ENCODE measurements at places on chromosomes 5 and 9. TPM values are rescaled to one million over a fixed set of nuclear protein-coding genes. Genes with fewer than 3 reads are reported as not detected.

- no peak for DNase-seq
Measured at GRCh38 chr9:106314476-106314875, 548.5 kb upstream of the ZNF462 start.

GRCh38 chr5:97544240-97544639 lies 361.2 kb upstream of the RIOK2 start:
- no peak for DNase-seq

- DNase-seq: peak; percentile 39
Measured at GRCh38 chr5:172168311-172168710, 19.7 kb downstream of the STK10 start.

- DNase-seq: peak; percentile 30
Measured at GRCh38 chr5:57717555-57717954, 234.9 kb upstream of the ACTBL2 start.

GRCh38 chr5:176996780-176997179 lies 9.8 kb downstream of the UIMC1 start:
- no peak for DNase-seq

GRCh38 chr9:108967916-108968315 lies 33.7 kb downstream of the ABITRAM start:
- no peak for DNase-seq

GRCh38 chr5:82285206-82285605 lies 7.1 kb upstream of the RPS23 start:
- DNase-seq: no peak

- DNase-seq: no peak
Measured at GRCh38 chr5:97131139-97131710, 11.2 kb downstream of the LIX1 start.

DNA sequence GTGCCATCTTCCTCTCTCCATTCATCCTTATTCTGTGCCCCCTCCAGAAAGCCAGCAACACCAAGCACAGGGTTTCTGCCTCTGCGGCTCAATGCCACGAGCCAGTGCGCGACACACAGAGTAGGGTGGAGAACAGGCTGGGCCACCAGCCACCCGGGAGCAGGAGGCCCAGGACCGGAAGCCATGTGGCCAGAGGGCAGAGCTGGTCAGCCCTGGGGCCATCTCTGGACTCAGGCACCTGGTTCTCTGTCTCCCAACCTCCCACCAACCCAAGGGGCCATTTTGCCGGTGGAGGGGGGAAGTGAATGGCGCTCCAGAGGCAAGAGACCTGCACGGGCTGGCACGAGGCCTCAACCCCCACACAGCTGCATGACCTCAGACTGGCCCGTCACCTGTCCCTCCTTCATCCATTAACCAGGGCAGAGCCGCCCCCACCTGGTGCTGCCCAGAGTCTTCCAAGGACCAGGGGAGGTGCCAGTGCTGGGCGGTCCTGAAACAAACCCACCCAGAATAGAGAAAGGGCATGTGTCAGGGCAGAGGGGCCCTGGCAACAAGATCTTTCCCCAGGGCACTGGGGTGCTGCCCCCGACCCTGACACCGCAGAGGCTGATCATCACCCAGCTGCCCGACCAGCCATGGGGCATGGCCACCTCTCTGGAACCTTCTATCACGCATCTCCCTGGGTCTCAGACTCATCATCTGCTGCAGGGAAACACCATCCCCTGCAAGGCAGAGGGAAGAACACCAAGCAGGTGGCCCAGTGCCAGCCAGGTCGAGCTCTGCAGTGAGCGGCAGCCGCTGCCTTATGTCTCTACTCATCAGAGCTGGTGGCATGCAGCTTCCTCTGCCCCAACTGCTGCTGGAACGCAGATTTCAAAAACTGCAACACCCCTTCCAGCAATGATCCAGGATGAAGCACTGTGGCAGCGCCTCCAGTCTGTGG lies 11.9 kb downstream of the VAV2 start:
- peak; percentile 96 for DNase-seq

GRCh38 chr9:129556491-129557191 lies 64.3 kb downstream of the C9orf50 start:
- DNase-seq: no peak

DNA sequence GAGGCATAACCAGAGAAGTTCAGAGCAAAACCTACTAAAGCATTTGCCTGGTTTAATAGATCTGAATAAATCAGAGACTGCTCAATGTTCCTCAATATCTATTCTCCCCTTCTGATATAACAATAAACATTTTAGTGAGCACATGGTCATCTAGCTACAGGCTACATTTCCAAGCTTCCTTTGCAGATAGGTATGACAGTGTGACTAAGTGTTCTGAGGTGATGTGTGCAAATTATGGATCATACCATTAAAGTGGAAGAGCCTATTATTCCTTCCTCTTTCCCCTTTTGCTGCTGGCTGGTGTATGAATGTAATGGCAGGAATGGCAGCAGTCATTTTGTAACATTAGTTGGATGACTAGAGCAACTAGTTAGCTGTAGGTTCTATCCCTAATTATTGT lies 285.8 kb upstream of the RASA1 start:
- DNase-seq: no peak

DNA sequence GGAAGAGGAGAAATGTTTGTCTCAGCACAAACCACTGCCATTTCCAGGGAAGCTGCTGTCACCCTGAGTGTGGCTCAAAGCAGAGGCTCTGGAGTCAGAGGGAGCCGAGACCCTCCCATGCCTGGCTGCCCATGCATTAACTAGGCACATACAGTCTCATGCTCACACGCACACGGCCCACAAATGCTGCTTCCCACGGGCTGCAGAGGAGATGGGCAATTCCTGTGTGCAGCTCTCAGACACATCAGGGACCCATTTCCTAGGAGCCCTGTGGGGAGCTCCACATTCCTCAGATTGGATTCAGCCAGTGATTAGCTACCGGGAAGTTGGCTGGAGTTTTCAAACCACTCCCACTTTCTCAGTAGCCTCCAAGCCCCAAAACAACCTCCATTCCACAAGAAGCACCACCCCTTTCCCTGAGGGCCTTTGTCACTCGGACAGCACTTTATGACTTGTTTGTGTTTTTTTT lies 9.1 kb upstream of the PTGES start:
- peak; percentile 43 for DNase-seq

- DNase-seq: no peak
Measured at GRCh38 chr5:17412760-17413671, 85.0 kb upstream of the TAF11L2 start.

- no peak for DNase-seq
Measured at GRCh38 chr9:113290052-113290607, 13.0 kb downstream of the RNF183 start.

DNA sequence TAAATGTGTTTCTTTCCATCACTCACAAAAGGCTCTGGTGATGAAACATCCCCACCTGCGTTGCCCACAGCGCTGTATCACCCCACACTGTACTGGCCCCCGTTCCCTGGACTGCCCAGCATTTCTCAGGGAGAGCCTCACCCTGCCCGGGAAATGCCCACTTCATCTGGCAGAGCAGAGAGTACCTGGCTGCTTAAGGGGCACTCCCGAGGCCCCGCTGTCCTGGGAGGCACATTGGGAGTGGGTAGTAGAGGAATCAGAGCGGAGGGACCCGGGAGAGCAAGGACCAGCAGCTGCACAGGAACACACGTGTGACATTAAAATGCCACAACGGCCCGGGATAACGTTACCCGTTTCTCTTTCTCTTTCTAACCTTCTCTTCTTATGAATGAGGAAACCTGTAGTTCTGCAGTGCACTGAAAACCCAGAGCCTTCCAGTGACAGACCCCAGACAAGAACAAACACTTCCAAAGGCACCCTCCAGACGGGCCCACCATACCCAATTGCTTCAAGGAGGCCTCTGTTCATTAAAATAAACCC lies 110.0 kb downstream of the ROR2 start:
- no peak for DNase-seq

DNA sequence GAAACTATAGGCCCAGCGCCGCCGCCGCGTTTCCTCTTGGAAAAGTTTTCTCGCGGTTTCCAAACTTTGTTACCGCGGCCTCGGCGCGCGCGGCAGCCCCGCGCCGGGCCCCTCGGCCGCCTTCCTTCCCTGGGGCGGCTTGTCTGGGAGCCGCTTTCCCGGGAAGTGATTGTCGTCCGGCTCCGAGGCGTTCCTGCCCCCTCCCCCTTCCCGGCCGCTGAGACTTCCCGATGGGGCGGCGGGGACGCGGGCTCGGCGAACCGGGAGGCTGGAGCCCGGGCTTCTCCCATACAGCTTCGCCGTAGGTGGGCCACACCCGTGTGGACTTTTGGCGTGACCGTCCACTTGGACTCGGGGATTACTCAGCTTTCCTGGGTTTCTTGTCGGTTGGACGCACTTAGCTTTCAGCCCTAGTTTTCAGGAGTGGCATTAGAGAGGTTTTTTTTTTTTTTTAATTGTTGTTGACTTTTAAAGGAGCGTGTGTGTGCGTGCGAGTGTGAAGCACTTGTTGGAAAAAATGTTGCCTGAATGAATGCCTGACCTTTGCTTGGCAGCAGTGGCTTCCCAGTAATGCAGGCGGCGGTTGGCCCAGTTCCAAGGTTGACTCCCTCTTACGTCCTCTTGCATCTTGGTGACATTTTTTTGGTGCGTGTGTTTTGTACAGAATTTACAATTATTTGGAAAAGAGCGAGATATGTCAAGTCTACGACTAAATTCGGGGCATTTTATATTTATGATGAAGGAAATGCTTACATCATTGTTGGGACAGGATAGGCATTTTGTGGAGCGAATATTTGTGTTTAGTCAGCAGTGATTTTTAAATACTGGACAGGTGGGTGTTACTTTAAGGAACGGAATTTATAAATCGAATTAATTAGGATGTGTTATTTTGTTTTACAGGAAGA lies 821 bp downstream of the CTNNA1 start:
- peak; percentile 85 for DNase-seq

- no peak for DNase-seq
Measured at GRCh38 chr9:107721705-107722245, 232.2 kb upstream of the KLF4 start.

DNA sequence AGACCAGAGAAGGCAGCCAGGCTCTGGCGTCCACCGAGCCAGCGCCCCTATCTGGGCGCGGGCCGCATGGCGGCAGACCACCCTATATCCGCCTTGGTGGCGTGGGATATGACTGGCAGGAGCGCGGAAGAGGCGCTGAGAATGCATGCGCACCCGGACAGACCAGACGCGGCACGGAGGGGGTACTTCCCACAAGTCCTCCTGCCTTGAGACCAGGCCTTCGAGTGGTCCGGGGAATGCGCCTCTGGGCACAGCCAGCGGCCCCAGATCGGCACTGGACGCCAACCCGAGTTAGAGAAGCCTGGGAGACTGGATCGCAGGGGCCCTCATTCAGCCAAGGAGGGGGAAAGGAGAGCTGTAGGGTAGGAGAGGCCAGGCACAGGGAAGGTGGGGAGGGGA lies 2.5 kb upstream of the LMX1B start:
- DNase-seq: no peak

- no peak for DNase-seq
Measured at GRCh38 chr5:128199611-128200010, 116.0 kb downstream of the SLC12A2 start.

GRCh38 chr9:37324261-37324683 lies 98.2 kb upstream of the GRHPR start:
- DNase-seq: no peak

DNA sequence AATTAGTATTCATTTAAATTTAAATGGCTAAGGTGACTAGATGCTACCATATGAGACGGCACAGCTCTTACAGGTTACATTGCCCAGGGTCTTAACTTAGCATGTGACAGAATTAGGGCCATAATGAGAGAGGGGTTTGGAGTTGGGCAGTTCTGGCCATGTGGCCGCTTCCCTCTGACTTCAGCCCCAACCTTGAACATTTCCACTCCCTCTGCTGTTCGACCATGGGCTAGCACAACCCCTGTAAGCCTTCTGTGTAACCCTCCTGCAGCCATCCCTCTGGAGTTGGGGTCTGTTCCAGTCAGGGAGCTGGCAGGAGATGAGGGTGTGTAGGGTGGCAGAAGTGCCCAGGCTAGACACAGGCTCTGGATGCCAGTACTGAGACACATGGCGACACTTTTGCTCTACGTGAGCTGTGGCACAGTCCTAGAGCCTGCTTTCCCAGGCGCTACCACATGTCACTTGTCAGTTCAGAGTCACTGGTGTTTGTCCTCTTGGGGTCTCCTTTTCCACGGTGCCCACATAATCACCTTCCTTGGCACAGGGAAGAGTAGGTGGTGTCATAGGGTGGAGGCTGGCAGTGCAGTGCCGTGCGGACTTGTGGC lies 128.7 kb upstream of the PITX1 start:
- no peak for DNase-seq

DNA sequence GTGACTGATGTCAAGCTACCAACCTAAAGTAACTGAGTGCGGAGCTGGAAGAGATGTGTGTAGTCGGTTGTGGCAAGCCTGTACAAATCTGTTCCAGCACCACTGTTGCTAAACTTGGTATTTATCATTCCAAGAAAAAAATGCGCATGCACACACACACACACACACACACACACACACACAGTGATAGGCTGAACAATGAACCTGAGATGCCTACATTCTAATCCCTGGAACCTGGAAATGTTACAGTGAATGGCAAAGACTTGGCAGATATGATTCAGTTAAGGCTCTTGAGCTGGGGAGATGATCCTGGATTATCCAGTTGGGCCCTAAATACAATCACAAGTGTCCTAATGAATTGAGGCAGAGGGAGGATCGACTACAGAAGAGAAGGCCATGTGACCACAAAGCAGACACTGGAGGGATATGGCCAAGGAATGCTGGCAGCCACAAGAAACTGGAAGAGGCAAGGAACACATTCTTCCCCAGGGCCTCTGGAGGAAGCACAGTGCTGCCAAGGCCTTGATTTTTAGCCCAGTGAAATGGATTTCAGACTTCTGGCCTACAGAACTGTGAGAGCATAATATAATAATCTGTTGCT lies 49.7 kb upstream of the LHFPL2 start:
- no peak for DNase-seq

DNA sequence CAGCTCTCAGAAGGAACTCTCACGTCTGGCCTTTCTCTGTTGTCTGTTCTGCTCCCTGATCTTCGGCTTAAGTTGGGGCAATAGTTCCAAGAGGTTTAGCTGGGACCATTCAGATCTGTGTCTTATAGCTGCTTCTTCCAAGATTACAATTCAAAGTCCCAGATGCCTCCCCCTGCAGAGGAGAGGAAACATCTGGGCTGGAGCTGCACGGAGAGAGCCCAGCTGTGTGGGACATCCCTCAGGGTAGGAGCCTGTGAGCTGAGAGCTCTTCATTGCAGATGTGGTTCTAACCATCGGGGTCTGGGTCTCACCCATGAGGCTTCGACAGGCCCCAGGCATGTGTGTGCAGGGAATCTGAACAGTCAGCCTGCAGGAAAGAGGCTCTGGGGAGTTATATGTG lies 9.0 kb upstream of the PHF19 start:
- no peak for DNase-seq

DNA sequence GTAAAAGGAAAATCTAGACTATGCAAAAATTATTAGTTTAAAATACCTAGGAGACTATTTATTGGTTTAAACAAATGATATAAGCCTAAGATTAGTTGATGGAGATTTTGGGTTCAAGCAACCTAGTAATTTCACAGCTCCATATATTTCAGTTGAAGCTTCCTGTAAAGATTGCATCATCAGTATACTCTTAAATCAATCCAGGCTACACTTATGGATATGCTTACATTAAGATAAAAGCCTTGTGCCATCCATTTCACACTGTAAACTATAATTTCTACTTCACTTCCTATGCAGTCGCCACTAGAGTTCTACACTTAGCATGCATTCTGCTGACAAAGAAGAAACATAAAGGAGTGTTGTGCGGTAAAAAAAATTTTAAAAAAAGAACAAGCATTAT lies 7.3 kb upstream of the LIX1 start:
- no peak for DNase-seq

GRCh38 chr9:2837915-2838314 lies 6.0 kb downstream of the PUM3 start:
- DNase-seq: no peak

GRCh38 chr5:139696894-139697658 lies 48.9 kb downstream of the CXXC5 start:
- DNase-seq: peak; percentile 80

The EGR1 gene
- total RNA-seq: 2.0 TPM

The KIAA0825 gene
- 3.1 TPM for total RNA-seq

The GARIN3 gene
- total RNA-seq: not detected

The ZNF608 gene
- total RNA-seq: 10.9 TPM

The SARDH gene
- total RNA-seq: 15.7 TPM

All from SJCRH30 (cell line).